ENCODE measurements at places on chromosomes 2 and 18.

- no peak for DNase-seq
Measured at GRCh38 chr2:174764280-174765255, at the start of gene CHRNA1. Gene CHRNA1 (minus strand): TSS chr2:174764472. CDS start chr2:174764394, 78 bp downstream.

- no peak for DNase-seq
Measured at GRCh38 chr2:177728399-177728765, 335.8 kb downstream of the AGPS start.

DNA sequence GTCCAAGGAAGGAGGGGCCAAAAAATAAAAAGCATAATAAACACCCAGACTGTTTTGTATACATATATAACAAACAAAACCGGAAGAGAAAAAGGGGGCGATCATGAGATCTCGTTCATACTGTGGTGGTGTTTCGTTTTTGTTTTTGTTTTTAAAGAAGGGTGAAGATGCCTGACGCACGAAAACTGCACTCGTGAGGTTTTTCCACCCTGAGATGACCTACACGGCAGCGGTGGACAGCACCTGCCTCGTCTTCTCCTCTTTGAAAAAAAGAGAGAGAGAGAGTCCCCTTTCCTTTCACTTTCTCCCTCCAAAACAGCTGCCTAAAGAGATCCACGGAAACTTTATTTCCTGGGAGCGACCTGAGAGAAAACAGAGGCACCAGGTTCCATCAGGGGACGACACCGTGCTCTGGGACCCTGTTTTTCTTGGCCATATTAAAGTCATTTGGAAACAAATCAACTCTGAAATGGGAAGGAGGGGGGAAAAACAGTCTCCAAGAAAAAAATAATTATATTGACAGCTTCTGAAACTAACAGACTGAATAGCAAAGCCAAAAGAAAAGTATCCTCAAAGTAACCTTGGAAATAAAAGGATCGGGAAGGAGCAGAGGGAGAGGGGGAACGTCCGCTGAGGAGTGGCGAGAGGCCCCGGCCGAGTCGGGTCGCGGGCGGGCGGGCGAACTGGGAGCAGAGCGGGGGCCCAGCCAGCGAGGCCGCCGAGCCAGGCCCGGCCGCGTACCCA lies 3.5 kb downstream of the POU3F3 start:
- no peak for DNase-seq

DNA sequence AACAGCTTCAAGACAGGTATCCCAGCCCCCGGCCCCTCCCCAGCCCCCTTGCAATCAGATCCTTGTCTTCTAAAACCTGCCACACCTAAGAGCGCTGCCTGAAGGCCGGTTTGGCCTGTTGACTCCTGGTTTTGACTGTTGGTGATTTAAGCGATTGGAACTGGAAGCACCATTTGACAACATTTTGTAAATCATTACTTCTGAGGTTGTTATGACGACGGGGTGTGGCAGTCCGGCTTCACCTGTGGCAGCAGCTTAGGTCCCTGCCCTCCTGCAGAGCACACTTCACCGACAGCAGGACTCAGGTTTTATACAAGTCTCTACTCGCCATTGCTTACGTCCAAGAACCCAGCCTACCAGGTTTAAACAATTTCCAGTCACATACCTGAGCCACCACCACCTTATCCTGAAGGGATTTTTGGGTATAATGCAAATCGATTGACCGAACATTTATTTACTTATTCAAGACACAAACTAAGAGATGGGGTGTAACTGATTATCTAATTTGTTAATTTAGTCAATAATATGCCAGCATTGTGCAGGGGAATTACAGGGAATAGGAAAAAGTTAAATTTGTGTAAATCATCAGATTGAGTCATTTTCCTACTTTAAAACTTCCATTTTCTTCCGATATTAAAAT lies 707 bp upstream of the DGUOK start:
- DNase-seq, result no peak

DNA sequence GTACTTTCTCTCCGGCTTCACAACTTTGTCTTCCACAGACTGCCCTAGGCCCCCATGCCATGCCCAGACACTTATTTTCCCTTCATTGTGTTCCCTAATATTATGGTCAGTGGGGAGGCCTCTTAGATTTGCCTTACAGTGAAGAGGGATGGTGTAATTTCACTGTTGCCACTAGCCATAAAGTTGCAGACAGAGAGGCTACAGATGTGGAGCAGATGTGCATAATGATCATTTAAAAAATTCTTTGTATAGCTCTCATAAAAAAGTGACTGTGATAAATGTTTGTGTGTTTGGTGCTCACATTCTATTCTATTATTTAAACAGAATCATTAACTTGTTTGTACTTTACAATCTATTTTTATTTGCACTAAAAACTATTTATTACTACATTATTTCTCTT lies 67.5 kb upstream of the FN1 start:
- no peak for DNase-seq

DNA sequence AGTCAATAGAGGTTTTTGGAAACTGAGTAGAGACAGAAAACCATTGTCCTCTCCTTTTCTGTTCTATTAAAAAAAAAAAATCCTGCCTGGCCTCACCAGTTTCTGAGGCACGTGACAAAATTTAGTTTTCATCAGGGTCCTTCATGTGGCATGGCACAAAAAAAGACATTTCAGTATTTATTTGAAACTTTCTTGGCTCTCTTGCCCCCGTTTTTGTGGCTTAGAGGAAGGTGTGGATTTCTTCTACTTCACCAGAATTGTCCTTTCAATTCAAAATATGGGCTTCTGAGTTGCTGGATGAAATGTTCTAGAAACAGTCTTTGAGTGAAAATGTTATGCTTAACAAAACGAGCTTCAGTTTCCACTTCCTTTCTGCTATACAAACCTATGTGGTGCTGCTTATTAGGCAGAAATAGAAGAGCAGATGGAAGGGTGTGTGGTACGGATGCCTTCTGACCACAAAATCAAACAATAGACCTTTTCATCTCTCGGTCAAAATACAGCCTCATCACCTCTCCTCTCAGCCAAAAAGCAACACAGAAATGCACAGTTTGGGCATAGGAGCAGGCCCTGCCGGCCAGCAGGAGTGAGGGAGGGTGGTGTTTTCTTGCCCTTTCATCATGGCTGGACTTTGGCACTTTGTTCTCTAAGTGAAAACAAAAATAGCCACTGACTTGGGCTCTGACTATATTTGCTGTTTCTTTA lies 89.2 kb downstream of the SH3RF3 start:
- peak; percentile 16 for DNase-seq

- no peak for DNase-seq
Measured at GRCh38 chr18:10035281-10035991, 121.6 kb downstream of the VAPA start.

Measured in activated naive CD4-positive, alpha-beta T cell treated with anti-CD3 and anti-CD28 coated beads, Interleukin-2, amount 10 ng/mL, durations not matched to agents 7 days and 5 days (primary cell).